Globus pallidus (tissue), 1 donor: ENCODE measurements at places on chromosomes 13 and 19.

DNA sequence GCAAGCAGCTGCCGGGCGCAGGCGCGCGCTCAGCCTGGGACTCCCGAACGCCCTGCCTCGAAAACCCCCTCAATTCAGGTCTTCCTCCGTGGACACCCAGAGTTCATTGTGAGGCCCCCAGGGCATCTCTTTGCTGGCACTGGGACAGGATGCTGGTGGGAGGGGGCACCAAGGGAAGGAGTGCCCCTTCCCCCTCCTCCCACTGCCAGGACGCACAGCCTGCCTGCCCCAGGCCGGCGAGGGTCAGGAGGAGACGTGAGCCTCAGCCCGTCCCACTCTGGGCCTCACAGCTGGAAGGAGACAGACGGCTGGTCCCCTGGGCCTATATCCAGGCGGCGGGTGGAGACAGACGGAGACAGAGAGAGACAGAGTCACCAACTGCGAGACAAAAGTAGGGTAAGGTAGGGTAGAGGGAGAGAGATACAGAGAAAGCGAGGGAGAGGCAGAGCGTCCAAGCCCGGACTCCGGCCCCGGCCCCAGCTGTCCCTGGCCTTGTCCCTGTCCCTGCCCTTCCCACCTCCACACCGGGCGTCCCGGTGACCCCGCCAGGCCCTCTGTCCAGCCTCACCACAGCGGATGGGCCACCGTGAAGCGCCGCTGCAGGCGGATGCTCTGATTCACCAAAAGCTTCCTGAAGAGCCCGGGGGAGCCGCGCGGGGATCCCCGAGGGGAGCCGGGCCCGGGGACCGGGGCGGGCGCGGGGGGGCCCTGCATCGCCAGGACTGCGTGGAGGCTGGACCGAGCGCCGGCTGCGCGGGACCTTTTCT lies at the start of gene PDE4C:
Gene PDE4C (minus strand): TSS at position 737 of the 767 bp plus-strand sequence. CDS start 23 bp downstream, at position 714.
- no peak for DNase-seq

GRCh38 chr13:42548731-42549551 lies 25.0 kb upstream of the TNFSF11 start:
- DNase-seq, result peak; percentile 6

GRCh38 chr19:35963514-35963913 lies 27.3 kb downstream of the LRFN3 start:
- no peak for DNase-seq

GRCh38 chr13:109436055-109436622 lies 350.2 kb downstream of the IRS2 start:
- DNase-seq, result no peak

- DNase-seq, result no peak
Observed at GRCh38 chr19:1284979-1285736, 515 bp upstream of the EFNA2 start.

DNA sequence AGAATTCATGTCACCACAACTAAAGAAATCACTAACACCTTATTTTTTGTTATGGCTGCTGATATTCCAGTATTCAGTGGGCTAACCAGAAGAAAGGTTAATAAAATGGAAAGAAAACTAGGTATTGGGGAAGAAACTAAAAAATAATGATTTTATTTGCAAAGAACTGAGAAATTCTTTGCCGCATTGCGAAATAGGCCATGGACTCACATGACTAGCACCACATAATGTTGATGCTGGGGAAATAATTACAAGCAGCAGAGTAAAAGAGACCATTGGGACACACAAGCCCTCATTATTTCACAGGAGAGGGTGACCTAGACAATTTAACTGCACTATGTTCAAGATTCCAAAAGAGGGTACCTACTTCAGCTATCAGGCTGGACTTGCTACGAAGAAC lies 1411.5 kb downstream of the SLITRK5 start:
- no peak for DNase-seq

GRCh38 chr19:47658431-47659348 lies 49.8 kb downstream of the BICRA start:
- peak; percentile 21 for DNase-seq

GRCh38 chr13:50898338-50898737 lies 11.3 kb upstream of the RNASEH2B start:
- DNase-seq, result no peak
